ENCODE measurements at places on chromosomes 7 and 10. TPM values are rescaled to one million over a fixed set of nuclear protein-coding genes. Genes with fewer than 3 reads are reported as not detected.

The EIF4EBP2 gene
- 13.9 TPM for total RNA-seq

The SEMA4G gene
- total RNA-seq: 8.0 TPM

The TFEC gene
- not detected for total RNA-seq

The ZNF511 gene
- total RNA-seq: 67.1 TPM

The MCU gene
- total RNA-seq: 40.5 TPM

The TSPAN13 gene
- total RNA-seq: 13.9 TPM

The CDHR1 gene
- total RNA-seq: not detected
